A172 (cell line): ENCODE measurements at places on chromosomes 16 and 17. TPM values are rescaled to one million over a fixed set of nuclear protein-coding genes. Genes with fewer than 3 reads are reported as not detected.

Gene SLC6A2
- 6.4 and 7.4 TPM in 2 replicates for total RNA-seq

Gene CD300LG
- total RNA-seq, result not detected in 2 replicates

Gene SLC35B1
- 101 and 112 TPM in 2 replicates for total RNA-seq

Gene FAM20A
- not detected in 2 replicates for total RNA-seq

Gene KRTAP1-5
- not detected in 2 replicates for total RNA-seq

Gene MYH2
- 0.12 and 0.17 TPM in 2 replicates for total RNA-seq

Gene LGALS9
- total RNA-seq, result 0.91 and 1.4 TPM in 2 replicates

Gene SLFN14
- not detected in 2 replicates for total RNA-seq

Gene TBC1D3K
- 0.10 TPM in 1 of 2 replicates, not detected in the other for total RNA-seq
